MV-4-11 (cell line): ENCODE measurements at places on chromosomes 2 and 18.
A peak's percentile ranks its signal among the peaks of the same experiment; 100 is the strongest.

DNA sequence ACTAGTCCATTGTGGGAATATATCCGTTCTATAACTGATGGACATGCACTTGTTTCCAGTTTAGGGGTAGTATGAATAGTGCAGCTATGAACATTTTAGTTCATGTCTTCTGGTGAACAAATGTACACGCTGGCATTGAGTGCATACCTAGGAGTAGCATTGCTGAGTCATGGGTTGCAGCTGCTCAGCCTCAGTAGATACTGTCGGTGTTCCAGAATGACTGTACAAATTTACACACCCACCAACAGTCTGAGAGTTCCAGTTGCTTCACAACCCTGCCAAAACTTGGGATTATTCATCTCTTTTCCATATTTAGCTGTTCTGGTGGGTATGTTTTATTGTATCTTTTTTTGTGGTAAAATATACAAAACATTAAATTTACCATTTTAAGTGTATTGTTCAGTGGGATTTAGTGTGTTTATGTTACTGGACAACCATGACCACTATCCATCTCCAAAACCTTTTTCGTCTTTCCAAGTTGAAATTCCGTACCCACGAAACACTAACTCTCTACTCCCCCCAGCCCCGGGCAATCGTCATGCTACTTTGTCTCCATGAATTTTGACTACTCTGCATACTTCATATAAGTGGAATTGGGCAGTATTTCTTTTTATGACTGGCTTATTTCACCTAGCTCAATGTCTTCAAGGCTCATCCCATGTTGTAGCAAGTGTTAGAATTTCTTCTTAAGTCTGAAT lies 281.0 kb downstream of the PRKCE start:
- DNase-seq, result no peak

DNA sequence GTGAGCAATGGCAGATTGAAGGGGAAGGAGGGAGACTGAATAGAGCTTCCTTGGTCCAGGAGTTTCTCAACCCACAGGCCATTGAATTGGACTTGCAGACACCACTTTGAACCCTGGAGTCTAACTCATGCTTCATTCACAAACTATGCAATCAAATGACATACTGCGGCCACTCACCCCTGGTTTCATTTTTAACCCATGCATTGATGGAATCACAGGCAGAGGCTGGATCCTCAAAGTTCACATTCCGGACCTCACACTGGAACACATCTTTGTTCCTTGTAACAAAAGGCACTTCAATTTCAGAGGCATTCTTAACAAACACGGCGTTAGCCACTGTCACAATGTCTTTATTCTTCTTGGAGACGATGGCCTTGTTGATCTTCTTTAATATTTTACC lies 40.7 kb downstream of the MRPL44 start:
- DNase-seq, result no peak

DNA sequence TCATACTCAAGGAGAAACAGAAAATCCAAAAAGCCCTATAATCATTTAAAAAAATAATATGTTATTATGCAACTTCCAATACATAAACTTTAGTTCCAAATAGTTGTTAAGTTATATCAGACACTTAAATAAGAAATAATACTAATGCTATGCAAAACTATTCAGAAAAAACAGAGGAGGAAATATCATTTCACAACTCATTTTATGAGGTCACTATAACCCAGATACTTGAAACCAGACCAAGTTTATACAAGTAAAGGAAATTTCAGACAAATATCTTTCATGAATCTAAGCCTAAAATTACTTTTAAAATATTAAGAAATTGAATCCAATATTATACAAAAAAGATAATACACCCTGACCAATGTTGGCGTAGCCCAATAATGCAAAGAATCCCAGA lies 260.8 kb downstream of the CD226 start:
- no peak for DNase-seq

DNA sequence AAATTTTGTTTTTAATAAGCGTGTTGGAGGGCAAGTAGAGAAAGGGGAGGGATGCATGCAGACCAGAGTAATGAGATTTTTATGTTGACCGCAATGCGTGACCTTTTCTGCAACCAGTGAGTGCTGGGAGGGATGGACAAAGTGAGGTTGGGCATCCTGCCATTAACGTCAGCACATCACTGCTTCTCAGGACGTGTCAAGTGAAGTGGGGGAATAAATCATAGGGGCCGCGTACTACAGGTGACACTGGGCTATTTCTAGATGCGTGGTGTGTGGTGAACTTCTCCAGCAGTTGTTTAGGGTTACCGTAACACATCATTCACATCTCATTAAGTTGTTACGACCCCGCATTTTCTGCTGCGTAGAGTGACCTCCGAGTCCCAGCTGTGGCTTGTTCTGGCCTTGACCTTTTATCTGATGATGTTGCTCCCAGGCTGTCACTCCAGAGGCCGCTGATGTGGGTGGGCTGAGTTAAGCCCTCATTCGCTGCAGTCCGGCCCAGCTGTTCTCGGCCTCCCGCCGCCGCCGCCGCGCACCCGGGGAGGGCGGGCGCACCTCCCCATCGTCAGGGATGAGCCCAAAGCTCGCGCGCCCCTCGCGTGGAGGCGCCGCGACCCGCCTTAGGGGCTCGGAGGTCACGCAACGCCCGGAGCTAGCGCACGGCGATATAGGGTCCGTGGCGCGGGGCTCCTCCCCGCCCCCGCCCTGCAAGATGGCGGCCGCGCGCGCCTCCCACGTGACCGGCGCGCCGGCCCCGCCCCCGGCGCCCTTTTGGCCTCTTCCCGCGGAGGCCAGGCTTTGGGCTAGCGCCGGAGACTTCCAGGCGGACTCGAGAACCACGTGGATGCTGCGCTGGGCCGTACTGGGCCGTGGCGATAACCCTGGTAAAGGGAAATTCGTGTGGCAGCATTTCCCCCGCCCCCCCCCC lies 3.5 kb downstream of the ZCCHC2 start:
- DNase-seq, result peak; percentile 65

- DNase-seq, result no peak
Measured at GRCh38 chr2:45910473-45911060, 259.1 kb downstream of the PRKCE start.

DNA sequence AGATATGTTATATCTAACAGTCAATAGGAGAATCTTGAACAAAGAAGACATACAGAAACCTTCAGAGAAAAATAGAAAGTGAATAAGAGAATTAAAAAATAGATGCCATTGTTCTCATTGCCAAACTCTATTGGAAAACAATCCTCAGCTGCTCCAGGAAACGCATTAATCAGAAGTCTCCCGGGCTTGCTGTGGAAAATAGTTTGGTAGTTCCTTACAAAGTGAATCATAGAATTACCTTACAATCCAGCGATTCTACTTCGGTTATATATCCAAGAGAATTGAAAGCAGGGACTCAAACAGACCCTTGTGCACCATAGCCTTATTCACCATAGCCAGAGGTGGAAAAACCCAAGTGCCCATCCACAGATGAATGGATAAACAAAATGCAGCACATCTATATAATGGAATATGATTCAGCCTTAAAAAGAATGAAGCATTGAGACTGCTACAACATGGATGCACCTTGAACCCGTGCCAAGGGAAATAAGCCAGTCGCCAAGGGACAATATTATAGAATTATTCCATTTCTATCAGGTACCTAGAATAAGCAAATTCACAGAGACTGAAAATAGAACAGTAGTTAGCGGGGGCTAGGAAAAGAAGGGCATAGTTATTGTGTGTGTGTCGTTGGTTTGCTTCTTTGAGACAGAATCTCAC lies 21.9 kb upstream of the CHRNA1 start:
- DNase-seq, result no peak

DNA sequence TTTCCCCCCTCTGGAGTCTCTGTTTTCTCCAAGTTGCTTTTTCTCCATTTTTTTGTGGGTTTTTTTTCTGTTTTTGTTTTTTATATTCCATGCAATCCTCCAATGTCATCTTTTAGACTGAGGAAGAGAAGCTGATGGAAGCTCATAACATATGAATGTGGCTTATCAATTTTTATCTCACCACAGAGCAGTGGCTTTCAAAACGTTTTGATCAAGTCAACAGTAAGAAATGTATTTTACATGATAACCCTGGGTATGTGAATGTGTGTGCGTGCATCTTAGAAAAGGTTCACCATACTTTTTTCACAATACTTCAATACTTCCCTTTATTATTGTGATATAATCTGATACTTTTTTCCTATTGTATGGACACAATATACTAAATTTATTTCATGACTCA lies 64.6 kb upstream of the CDCA7 start:
- no peak for DNase-seq

GRCh38 chr2:46254474-46254873 lies 42.7 kb upstream of the EPAS1 start:
- no peak for DNase-seq

GRCh38 chr2:127056631-127057370 lies 50.2 kb downstream of the BIN1 start:
- DNase-seq, result no peak

DNA sequence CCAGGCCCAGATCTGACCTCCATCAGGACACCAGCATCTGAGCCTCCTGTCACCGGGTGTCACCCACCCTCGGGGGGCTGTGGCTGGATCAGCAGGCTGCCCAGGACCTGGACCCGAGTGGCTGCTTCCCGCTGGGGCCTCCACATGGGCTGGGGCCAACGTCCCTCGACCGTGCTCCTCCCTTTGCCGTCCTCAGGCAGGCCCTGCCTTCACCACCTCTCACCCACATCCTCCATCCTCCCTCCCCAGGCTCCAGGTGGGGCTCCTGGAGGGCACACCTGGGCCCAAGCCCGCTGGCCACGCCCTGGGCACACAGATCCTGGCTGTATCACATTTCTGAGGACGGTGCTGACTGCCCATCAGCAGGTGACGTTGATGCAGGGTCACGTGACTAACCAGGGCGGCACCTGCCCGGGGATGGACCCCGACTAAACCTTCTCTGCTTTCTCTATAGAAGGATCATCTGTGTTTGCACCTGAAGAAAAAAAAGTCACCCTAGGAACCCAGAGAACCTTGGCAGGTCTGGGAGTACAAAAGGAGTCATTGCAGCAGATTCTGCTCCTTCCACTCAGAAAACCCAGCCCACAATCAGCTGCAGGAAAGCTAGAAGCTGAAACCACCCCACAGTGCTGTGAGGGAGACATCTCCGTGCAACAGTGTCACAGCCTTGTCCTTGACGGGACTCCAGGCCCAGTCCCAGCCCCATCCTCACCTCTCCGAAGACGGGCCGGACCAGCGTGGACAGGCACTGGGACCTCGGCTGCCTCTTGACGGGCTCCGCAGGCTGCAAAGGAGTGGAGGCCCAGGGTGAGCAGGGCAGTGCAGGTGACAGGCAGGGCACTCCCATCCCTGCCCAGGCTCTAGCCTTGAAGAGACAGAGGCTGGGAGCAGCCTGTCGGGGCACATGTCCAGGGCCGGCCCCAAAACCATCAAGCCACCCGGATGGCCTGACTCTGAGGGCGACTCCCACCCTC lies 11.2 kb downstream of the STK25 start:
- DNase-seq, result no peak

DNA sequence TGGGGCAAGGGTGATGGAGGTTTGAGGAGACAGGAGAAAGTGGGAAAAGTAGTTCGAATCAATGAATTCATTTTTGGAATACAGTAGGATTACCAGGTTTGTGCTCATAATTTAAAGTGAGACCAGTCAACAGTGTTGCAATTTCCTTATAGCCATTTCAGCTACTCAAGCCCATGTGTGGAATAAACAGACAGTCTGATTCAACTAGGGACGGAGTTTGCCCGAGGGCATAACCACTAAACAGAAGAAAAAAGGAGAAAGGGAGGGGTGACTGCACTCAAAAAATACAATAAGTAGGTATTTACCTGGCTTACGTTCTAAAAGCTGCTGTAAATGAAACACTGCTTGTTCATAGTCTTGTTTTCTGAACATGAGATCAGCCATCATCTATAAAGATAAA lies 55.2 kb downstream of the TTC21B start:
- peak; percentile 63 for DNase-seq

- DNase-seq, result peak; percentile 33
Measured at GRCh38 chr18:9092665-9093064, 9.8 kb upstream of the NDUFV2 start.

DNA sequence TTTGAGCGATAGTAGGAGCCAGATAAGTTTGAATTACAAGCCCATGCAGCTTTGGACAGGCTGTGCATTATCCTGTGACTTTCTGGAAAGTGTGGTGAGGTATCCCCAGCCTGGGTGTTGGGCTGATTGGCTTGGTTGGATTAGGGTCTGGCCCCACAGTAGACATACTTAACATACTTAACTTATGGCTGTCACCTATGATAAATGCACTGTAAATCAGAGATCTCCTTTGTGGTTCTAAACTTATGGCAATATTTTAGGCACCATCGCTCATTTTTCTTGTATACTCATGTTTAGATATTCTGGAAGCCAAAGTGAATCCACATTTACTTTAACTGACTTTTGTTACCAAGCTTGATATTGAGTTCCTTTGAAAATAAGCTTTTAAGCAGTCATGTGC lies 54.8 kb downstream of the SPTBN1 start:
- no peak for DNase-seq

GRCh38 chr2:2870106-2870505 lies 507.5 kb downstream of the EIPR1 start:
- no peak for DNase-seq

DNA sequence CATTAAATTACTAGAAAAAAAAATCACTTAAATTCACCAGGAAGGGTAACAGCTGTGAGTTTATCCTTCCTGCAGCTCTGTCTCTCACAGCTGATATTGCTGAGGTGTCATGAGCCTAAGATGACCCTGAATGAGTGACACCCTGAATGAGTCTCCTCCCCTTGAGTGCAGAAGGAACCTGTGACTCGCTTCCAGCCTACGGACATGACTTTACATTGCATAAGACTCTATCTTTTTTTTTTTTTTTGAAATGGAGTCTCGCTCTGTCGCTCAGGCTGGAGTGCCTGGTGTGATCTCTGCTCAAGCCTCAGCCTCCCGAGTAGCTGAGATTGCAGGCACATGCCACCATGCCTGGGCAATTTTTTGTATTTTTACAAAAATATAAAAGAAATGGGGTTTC lies 14.1 kb downstream of the MRO start:
- peak; percentile 75 for DNase-seq

GRCh38 chr2:190887089-190887488 lies 6.5 kb downstream of the GLS start:
- DNase-seq, result no peak

DNA sequence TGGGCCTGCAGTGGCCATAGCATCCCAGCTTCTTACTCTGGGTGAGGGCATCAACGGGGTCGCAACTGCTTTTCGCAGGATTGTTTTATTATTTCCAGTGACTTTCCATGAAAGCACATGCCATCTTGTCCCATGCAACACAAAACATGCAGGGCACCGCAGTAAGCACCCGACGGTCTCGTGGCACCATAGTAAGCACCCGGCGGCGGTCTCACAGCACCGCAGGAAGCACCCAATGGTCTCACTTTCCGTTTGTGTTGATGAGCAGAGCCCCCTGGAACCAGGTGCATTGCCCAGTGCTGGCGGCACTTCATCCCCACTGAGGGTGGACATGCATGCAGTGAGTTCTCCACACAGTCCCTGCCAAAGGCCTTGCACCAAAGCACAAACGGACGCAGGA lies 271.9 kb downstream of the MYT1L start:
- no peak for DNase-seq

- DNase-seq, result peak; percentile 60
Measured at GRCh38 chr2:144505245-144505831, 14.6 kb downstream of the ZEB2 start.

- no peak for DNase-seq
Measured at GRCh38 chr2:88307817-88308216, 137.7 kb downstream of the THNSL2 start.

GRCh38 chr2:200786423-200786822 lies 25.3 kb upstream of the BZW1 start:
- no peak for DNase-seq
